ENCODE measurements at places on chromosomes 7 and 10.

DNA sequence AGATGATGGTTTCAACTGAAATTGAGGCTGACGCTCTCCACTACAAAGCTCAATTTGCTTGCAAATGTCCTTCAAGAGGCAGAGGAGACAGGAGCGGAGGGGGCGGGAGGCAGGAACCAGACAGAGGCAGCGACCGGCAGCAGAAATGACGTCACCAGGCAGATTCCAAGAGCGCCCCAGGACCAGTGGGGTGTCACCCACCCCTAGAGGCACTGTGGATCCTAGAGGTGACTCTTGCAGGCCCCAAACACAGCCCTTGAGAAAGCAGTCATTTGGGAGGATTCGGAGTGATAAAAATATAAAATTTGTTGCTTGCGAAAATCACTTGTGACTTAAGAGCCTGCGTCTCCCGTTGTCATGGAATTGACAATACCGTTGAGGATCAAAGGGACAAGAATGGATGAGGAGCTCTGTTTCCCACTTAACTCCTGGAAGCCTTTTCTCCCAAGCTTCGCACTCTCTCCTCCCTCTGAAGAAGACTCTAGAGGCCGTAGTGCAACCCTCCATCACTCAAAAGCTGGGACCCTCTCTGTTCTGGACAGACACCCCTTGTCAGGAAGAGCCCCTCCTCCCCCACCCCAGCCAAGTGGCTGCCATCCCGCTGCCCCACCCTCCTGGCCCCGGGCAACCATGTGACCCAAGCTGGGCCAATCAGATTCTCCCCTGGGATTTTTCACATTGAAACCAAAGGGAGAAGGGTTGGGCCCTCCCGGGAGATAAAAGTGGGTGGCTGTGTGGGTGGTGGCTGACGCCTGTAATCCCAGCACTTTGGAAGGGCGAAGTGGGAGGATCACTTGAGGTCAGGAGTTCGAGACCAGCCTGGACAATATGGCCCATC lies 16.3 kb upstream of the SLC29A4 start:
- DNase-seq: no peak

GRCh38 chr7:47093320-47094234 lies 488.3 kb downstream of the TNS3 start:
- no peak for DNase-seq

DNA sequence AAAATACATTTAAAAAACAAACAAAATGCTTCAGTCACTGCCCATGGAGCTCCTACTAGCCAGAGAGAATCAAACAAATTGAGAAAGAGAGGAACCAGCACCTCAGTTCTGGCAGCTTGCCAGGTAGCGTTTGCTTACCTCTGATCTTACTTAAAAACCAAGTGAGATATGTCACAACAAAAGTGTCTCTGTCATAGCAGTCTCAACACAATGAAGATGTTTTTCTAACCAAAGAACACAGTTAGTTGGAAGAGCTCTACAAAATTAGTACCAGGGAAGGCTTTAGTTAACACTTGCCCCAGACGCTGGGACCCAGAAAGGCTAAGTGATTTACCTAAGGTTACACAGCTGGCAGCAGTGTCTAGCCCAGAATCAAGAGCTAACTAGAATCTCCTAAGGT lies 3.4 kb downstream of the DOCK4 start:
- peak; percentile 49 for DNase-seq

- no peak for DNase-seq
Measured at GRCh38 chr7:110544194-110544593, 546.7 kb upstream of the LRRN3 start.

- peak; percentile 35 for DNase-seq
Measured at GRCh38 chr10:133162910-133163856, 3.2 kb downstream of the KNDC1 start.

GRCh38 chr7:154598864-154599263 lies 404.1 kb downstream of the PAXIP1 start:
- no peak for DNase-seq

DNA sequence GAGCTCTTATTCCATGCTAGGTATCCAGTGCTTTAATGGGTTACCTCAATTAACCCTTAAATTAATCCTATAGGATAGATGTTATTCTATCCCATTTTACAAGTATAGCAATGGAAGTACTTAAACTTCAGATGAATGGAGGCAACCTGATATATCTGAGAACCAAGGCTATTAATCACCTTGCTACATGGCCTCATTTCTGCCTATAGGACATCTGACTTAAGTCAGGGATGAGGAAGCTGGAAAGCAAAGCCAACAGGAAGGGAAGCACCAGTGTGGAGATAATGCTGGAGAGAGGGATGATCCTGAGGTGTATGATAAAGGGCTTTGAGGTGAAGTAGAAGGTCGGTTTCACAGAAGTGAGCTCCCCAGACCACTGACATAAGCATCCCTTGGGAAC lies 132.3 kb downstream of the CHN2 start:
- no peak for DNase-seq

DNA sequence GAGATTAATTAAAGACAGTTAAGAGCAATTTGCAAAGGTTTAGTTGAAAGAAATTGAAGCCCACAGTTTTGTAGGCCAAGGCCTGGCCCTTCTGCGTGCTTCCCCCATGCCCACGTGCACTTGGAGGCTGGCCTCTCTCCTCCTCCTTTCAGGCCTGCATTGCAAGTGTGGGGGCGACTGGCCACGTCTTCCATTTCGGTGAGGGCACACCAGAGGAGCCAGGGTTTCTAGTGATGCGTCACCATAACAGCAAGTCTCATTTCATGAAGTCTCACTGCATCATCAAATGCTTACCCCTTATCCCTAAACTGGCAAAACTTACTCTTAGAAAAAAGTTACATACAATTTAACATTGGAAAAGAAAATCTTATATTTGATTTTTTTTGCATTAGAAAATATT lies 141.2 kb downstream of the NRF1 start:
- DNase-seq: no peak

DNA sequence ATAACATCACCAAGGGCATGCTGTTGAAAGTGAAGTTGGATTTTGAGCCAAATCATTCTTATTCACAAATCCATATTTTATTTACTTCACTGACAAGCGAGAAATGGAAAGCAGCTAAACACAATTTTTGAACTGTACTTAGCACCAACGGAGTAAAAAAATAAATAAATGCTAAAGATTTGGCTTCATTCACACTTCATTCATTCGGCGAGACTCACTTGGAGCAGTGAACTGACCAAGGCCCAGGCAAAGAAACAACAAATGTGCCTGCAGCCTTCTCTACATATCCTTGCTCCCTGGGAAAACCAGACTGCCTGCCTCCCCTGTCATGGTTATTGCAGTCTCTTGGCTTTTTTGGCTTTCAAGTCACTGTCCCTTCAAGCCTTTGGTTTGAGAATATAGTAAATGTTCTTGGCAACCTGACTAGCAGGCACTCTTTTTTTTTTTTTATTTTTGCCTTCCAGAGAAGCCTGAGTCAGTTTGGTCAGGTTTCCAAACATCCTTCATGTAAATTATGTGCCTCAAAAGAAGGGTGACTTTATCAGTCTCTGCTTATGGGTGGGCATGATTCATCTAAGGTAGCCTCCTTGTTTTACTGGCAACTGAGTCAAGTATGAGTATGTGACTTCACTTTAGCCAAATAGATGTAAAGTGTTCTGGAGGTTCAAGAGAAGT lies 177.6 kb upstream of the MEOX2 start:
- no peak for DNase-seq

DNA sequence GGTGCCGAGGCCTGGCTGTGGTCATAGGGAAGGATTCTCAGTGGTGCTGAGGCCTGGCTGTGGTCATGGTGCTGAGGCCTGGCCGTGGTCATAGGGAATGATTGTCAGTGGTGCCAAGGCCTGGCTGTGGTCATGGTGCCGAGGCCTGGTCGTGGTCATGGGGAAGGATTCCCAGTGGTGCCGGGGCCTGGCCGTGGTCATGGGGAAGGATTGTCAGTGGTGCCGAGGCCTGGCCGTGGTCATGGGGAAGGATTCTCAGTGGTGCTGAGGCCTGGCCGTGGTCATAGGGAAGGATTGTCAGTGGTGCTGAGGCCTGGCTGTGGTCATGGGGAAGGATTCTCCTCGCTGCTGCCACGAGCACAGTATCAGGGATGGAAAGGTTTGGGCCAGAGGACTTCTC lies 327.3 kb downstream of the ADARB2 start:
- DNase-seq: no peak

DNA sequence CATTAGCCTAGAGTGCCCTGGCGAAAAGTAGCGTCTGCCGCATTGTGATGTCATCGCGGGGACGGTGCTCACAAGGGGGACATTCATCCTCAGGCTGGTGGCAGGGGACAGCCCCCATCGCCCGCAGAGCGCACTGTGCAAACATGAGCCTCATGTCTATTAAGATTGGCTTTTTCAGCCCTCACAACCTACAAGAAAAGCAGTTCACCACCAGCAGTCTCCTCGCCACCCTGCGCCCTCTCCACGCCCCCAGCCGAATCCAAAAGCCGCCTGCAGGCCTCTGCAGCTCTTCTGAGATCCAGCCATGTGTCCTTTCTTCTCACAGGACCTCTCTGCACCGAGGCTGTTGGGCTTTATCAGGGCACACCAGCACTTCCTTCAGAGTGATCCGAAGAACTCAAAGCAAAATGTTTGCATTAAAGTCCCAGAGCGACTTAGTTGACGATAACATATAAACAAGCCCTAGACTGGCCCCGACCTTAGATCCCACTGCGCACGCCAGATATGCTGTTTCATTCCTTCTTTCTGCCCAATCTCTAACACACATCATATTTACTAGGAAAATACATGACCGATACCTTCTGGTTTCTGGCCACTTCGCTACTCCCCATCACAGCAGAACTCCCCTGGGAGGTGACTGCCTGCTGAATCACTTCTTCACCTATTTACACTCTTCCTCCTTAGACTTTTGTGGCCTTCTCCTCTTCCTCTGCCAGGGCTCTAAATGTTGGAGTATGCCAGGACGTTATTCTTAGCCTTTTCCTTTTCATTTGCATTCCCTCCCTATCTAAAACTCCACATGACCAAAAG lies 206.0 kb upstream of the SH2B2 start:
- no peak for DNase-seq

GRCh38 chr10:21193196-21193595 lies 296.1 kb upstream of the NEBL start:
- DNase-seq: no peak

DNA sequence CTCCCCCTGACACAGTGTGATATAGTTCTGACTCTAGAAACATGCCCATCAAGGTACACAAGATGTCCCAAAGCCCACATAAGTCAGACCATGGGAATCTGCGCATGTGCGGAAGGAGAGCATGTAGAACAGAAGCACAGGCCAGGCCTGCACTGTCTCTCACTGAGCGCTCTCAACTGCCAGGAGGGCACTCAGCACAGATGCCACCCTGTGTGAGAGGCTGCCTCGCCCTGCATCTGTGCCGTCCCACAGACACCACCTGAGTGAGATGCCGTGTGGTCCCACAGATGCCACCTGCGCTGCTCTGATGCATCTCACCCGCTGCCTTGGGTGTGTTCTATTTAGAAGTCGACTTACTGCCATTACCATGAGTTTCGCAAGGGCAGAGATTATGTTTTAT lies 98.4 kb downstream of the VOPP1 start:
- no peak for DNase-seq

GRCh38 chr7:18978108-18978495 lies 139.3 kb downstream of the TWIST1 start:
- DNase-seq: no peak
